Stimulated activated CD4-positive, alpha-beta T cell treated with anti-CD3 and anti-CD28 coated beads, Interleukin-1b, Interleukin-23, amount 100 ng/mL, for 1 hour (primary cell): ENCODE measurements at places on chromosomes 1 and 21.
A peak's percentile ranks its signal among the peaks of the same experiment; 100 is the strongest.

GRCh38 chr1:91949356-91949699 is at the start of gene BRDT:
Gene BRDT (plus strand): TSS chr1:91949401. CDS start chr1:91962755, 13,354 bp downstream.
- no peak for DNase-seq

DNA sequence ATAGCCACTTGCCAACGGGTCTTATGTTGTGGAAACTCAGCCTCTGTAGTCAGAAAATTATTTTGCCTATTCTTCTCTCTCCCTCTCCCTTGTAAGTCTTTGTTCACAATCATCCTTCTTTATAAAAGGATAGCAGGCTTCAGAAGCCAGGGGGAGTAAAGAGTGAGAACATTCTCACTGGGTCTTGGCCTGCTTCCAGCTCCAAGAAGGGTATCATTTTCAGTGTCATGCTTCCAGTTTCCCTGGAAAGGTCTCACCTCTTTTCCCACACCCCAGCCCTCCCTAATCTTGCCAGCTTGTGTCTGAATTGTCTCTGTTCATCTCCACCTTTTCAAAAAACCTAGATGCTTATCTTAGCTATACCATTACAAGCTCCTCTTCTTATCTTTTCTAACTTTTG is 346.2 kb upstream of the LRRC7 start:
- no peak for DNase-seq

GRCh38 chr1:51927029-51927428 is 48.5 kb upstream of the NRDC start:
- DNase-seq: no peak

DNA sequence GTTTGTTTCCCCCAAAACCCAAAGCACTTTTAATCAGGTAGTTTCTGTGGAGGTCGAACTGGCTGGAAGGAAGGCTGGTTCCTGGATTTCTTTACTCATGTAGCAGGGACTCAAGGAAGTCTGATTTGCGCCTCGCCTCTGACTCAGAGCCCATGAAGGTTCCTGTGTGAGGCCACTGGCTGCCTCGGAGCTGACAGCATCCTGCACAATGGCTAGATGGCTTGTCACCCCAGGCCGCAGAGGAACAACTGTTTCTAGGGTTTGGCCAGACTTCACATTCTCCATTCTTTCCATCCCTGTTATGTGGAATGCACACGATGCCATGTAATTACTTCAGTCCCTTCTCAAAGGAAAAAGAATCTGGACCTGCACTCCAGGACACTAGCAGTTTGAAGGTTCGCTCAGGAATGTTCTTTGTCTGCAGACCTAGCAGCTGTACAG is 39.1 kb upstream of the PRSS38 start:
- no peak for DNase-seq

DNA sequence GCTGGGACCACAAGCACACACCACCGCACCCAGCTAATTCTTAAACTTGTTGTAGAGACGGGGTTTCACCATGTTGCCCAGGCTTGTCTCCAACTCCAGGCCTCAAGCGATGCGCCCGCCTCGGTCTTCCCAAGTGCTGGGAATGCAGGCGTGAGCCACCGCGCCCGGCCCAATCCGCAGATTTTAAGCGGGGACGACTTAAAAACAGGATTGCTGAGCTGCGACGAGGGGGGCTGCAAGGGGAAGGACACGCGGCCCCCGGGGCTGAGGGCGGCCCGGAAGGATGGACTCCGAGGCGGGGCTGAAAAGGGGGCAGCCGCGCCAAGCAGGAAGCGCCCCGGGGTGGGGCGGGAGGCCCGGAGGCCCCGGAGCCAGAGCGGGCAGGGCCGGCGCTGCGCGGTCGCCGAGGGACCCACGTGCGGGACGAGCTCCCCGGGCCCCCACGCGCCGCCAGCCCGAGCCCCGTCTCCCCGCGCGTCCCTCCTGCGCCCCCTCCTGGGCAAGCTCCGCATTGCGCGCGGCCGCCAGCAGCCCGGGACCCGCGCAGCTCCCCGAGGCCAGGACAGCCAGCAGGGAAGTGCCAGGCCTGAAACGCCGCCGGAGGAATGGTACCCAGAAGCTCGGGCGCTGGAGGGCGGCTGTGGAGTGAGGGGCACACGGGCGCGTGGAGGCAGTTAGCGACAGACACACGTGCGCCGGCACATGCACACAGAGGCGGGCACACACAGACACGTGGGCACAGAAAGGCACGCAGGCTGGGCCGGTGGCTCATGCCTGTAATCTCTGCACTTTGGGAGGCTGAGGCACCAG is 5.5 kb upstream of the PRKCZ start:
- DNase-seq: peak; percentile 47

GRCh38 chr1:247415423-247416361 is at the start of gene NLRP3:
Gene NLRP3 (plus strand): TSS chr1:247416173. CDS start chr1:247418801, 2,628 bp downstream.
- DNase-seq: no peak

- DNase-seq: no peak
Measured at GRCh38 chr1:90712153-90712856, 4.8 kb downstream of the BARHL2 start.

GRCh38 chr1:163307479-163308171 is 14.1 kb upstream of the NUF2 start:
- no peak for DNase-seq

DNA sequence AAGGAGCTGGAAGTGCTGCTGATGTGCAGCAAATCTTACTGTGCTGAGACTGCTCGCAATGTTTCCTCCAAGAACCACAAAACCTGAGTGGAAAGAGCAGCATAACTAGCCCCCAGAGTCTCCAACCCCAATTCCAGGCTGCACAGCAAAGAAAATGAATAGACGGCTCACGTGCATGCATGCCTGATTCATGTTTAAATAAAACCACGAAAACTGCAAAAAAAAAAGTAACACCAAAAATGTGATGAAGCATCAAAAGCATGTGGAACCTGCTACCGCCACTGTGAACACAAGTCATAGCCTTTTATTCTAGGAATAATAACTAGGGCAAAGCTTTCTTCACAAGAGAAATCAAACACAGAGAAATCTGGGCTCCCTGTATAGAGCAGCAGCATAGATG is 9.6 kb upstream of the TRNP1 start:
- DNase-seq: no peak

- DNase-seq: no peak
Measured at GRCh38 chr1:156845055-156845952, 13.6 kb downstream of the INSRR start.

GRCh38 chr21:43916691-43917514 is 51.9 kb downstream of the AGPAT3 start:
- DNase-seq: peak; percentile 24

DNA sequence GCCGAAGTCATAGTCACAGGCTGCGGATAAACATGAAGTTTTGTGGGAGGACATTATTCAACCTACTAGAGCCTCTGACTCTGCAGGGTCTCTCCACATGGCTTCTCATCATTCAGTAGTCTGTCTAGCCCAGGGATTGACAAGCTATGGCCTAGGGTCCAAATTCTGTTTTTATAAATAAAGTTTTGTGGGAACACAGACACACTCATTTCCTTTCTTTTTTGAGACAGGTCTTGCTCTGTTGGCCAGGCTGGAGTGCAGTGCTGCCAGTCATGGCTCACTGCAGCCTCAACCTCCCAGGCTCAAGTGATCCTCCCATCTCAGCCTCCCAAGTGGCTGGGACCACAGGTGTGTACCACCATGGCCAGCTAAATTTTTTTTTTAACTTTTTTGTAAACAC is 8.1 kb upstream of the ENO1 start:
- no peak for DNase-seq

DNA sequence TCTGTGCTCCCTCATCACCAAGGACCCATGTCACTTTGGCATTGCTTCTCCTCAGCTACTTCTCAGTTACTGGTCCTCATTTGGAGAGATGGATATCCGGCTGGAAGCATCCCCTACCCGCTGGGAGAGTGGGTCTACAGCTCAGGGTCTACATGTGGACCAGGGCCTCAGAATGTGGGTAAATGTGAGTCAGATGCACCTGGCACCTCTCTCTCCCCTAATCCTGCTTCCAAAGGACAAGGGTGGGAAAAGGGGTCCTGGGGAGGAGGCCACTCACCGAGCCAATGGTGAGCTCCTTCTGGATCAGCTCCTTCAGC is 908 bp downstream of the S100A6 start:
- DNase-seq: no peak

DNA sequence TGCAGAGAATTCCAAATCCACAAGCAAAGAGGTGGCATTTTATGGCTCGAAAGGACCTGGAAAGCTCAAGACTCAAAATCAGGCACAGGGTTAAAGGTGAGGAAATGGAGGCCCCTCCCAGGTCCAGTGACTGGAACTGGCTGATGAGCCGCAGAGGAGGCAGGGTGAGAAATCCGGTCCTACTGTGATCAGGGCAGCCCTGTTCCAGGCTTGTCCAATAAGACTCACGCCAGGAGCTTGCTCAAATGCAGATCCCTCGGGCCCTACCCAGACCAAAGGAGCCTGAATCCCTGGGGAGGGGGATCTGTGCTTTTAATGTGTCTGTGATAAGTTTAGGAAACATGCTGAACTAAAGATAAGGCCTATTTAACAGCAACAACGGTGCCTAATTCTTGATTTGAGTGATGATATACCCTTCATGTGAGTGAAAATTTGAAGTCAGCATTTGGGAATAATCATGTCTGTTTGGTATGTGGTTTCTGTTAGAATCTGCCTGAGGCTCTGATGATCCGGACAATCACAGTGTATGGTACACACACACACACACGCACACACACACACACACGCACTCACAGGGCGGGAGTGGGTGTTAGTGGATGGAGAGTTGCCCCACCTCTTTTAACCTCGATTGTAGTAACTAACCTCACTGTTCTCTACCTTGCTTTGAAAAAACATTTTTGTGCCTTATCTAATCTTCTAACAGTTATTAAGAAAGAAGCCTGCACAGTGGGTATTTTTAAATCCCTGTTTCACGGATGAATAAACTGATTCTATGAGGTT is 54.1 kb upstream of the LYST start:
- DNase-seq: no peak

DNA sequence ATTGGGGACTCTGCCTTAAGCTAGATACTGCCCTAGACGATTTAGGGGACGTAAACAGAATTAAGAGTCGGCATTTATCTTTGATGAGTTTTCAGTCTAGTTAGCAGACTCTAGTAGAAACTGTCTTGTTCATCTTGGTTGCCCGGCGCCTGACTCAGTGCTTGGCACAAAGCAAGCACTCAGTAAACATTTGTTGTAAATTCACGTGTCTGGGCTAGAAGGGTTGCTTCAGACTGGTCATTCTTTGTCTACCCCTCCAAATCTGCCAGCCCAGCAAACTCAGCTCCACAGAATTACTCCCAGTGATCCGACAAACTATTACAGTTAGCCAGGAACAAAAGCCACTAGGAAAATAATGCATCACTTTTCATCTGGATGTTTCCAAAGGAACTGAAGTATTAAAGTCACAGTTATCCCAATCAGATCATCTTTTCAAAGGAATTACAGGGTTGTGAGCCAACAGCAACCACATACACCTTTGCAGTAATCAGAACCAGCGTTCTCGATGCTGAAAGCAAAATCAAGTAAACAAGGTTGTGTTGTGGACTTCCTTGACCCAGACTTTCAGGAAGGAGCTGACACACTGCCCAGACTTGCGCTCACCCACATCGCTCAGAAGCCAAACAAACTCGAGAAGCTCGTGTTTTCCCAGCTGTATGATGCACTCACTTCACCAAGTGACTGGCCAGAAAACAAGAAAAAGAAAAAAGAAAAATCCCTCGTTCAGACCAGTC is 66.5 kb upstream of the GADD45A start:
- no peak for DNase-seq
